ENCODE measurements at places on chromosomes 7 and 10.

DNA sequence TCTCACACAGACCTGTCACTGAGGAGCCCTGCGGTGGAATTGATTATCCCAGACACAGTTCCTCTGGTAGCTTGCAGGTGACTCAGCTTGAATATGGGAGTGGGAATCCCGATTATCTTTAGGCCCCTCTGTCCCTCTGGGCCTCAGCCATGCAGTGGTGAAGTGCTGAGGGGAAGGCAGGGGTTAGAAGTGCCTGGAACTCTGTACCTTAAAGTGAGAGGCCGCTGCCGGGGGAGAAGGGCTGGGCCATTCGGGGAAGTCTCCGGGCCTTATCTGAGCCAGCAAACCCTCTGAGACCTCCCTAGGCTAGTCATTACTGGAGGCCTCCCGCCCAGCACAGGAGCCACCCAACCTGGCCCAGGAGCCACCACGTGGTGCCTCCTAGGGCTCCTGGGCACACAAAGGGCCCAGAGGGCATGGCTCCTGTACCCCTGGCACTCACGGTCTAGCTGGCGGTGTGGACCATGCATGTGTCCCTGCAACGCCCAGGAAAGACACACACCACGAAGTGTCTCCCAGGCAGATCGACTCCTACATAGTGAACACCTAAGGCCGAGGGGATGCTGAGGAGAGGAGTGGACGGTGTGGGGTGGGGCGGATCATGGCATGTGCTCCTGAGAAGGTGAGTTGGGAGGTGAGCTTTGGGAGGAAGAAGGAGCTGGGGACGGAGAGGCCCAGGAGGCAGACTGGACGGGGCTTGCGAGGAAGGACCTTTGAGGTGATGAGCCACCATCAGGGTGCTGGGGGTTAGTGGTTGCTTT lies 56.2 kb downstream of the HK1 start:
- H3K27ac ChIP-seq: peak overlapping the region; percentile 37
- peaks cover 49% of the 10 kb centered on the region for H3K4me1 ChIP-seq
- no peak overlapping the region for H3K4me3 ChIP-seq
- no peaks in the 10 kb centered on the region for H3K36me3 ChIP-seq
- no peak for DNase-seq
- H3K27me3 ChIP-seq: no peaks in the 10 kb centered on the region

- H3K36me3 ChIP-seq: no peaks in the 10 kb centered on the region
- DNase-seq: no peak
- H3K4me1 ChIP-seq: no peaks in the 10 kb centered on the region
Measured at GRCh38 chr7:125670926-125671572, 741.4 kb upstream of the POT1 start.

DNA sequence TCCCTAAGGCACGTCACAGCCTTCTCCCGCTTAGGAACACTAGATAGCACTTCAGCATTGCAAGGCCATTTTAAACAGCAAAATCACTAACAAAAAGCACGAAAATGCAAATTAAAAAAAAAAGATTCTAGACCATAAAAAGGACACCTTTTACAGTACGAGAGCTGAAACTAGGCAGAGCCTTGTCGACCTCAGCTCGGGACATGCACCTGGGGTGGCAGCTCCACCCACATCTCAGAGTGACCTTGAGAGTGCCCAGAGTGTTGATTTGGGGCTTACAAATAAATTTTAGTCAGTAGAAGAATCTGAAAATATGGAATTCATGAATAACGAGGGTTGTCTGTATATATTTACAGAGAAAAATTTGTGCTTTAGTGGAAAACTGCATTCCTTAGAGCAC lies 1.1 kb downstream of the MRPS24 start:
- DNase-seq: no peak
- H3K4me3 ChIP-seq: peak overlapping the region; percentile 87
- peak overlapping the region; percentile 16 for H3K27ac ChIP-seq
- peaks cover 19% of the 10 kb centered on the region for H3K4me1 ChIP-seq
- H3K27me3 ChIP-seq: no peaks in the 10 kb centered on the region

GRCh38 chr7:46979439-46979838 lies 602.5 kb downstream of the TNS3 start:
- H3K36me3 ChIP-seq: no peaks in the 10 kb centered on the region
- no peaks in the 10 kb centered on the region for H3K4me1 ChIP-seq
- DNase-seq: no peak

- no peaks in the 10 kb centered on the region for H3K27me3 ChIP-seq
- H3K36me3 ChIP-seq: peaks cover 13% of the 10 kb centered on the region
- DNase-seq: peak; percentile 89
- peak overlapping the region; percentile 23 for H3K27ac ChIP-seq
- H3K4me1 ChIP-seq: peaks cover 31% of the 10 kb centered on the region
- no peak overlapping the region for H3K4me3 ChIP-seq
Measured at GRCh38 chr10:11986593-11987216, 55.9 kb downstream of the UPF2 start.

GRCh38 chr7:150332852-150333635 lies 8.4 kb downstream of the RARRES2 start:
- H3K36me3 ChIP-seq: no peaks in the 10 kb centered on the region
- no peak overlapping the region for H3K27ac ChIP-seq
- no peaks in the 10 kb centered on the region for H3K27me3 ChIP-seq
- no peak for DNase-seq
- H3K4me1 ChIP-seq: no peaks in the 10 kb centered on the region

- no peaks in the 10 kb centered on the region for H3K36me3 ChIP-seq
- peak; percentile 11 for DNase-seq
Measured at GRCh38 chr7:105662998-105663397, 81.7 kb upstream of the EFCAB10 start.

- H3K27me3 ChIP-seq: no peaks in the 10 kb centered on the region
- no peaks in the 10 kb centered on the region for H3K36me3 ChIP-seq
- DNase-seq: no peak
- H3K4me3 ChIP-seq: no peak overlapping the region
- no peak overlapping the region for H3K27ac ChIP-seq
Measured at GRCh38 chr7:117839507-117839906, 33.7 kb downstream of the CTTNBP2 start.

DNA sequence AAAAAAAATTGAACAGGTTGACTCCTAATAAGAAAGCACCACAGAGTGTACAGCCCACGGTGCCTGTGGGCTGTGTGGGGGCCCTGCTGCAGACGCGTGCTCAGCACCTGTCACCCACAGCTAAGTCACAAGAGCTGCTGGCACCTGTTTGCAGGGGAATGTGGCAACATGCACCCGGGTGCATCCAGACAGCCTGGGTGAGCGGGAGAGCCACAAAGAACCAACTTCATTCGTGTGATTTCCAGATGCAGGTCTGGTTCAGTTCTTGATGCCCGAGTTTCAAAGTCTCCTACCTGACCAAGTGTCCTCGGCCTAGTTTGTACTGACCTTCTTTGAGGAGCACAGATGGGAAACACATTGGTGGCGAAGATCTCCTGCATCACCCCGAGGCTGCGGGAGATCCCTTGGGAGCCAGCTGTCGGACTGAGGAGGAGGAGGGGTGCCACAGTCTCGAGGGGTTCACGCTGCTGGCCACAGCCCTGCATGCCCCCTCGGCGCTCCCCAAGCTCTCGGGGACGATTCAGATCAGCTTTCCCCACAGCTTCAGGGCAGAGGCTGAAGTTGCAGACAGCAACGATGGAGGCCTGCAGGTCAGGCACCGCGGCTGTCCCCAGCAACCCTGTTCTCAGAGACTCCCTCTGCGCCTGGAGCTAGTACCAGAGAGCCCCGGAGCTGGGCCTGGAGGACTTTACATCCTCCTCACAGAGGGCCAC lies 35.3 kb downstream of the AMZ1 start:
- no peak overlapping the region for H3K4me3 ChIP-seq
- H3K4me1 ChIP-seq: no peaks in the 10 kb centered on the region
- no peak overlapping the region for H3K27ac ChIP-seq
- no peaks in the 10 kb centered on the region for H3K27me3 ChIP-seq
- no peaks in the 10 kb centered on the region for H3K36me3 ChIP-seq
- peak; percentile 29 for DNase-seq

DNA sequence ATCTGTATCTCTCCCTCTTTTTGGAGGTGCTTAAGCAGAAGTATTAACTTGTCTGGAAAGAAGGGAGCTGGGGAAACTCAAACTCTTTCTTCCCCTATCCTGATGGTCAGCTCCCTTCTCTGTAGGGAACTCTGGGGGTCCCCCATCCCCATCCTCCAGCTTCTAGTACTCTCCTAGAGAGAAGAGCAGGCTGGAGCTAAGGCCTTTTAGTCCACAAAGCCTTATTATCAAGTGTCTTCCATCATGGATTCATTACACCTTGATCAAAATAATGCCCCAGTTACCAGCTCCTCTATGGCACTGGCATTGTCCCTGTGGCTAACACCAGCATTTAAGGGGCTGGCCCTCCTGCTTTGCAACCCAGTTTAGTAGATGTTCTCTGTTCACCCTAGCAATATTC lies 35.7 kb downstream of the CADPS2 start:
- no peak for DNase-seq
- no peak overlapping the region for H3K27ac ChIP-seq
- no peaks in the 10 kb centered on the region for H3K27me3 ChIP-seq

- H3K27ac ChIP-seq: peak within 1 kb of the TSS; percentile 94
- no peaks in the 10 kb centered on the region for H3K27me3 ChIP-seq
- peak within 1 kb of the TSS; percentile 76 for H3K4me3 ChIP-seq
- H3K4me1 ChIP-seq: peaks cover 46% of the 10 kb centered on the region
- peak; percentile 79 for DNase-seq
Measured at GRCh38 chr7:50304129-50304910, at the start of gene IKZF1. Gene IKZF1, plus strand, starts transcription at chr7:50304716. Its CDS starts 14,346 bp downstream, at chr7:50319062.

DNA sequence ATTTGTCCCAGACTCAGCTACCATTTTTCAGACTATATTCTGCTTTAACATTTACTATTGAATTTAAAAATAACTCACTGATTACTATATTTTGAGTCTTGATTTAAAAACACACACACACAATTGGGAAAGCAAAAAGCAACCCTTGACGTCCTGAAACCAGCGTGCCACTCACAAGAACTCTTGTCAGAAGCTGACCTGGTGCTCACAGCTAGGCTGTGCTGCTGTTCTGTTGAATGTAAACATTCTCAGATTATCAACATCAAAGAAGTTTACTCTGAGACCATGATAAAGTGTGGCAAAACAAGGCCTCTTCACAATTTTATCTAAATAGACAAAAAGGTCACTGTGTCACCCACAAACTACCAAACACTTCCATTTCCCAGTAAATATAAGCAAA lies 62.6 kb upstream of the CACNA2D1 start:
- H3K27me3 ChIP-seq: no peaks in the 10 kb centered on the region
- H3K4me1 ChIP-seq: no peaks in the 10 kb centered on the region
- H3K27ac ChIP-seq: no peak overlapping the region
- DNase-seq: no peak
- no peaks in the 10 kb centered on the region for H3K36me3 ChIP-seq

- H3K27ac ChIP-seq: no peak overlapping the region
- H3K36me3 ChIP-seq: no peaks in the 10 kb centered on the region
- no peak for DNase-seq
- H3K4me3 ChIP-seq: no peak overlapping the region
Measured at GRCh38 chr7:123944395-123944794, 19.4 kb downstream of the SPAM1 start.

GRCh38 chr10:75375838-75376237 lies 25.7 kb downstream of the ZNF503 start:
- no peaks in the 10 kb centered on the region for H3K4me1 ChIP-seq
- H3K36me3 ChIP-seq: no peaks in the 10 kb centered on the region
- DNase-seq: peak; percentile 74
- H3K27me3 ChIP-seq: no peaks in the 10 kb centered on the region
- H3K4me3 ChIP-seq: no peak overlapping the region

GRCh38 chr10:132733926-132734325 lies 52.0 kb downstream of the NKX6-2 start:
- no peak overlapping the region for H3K27ac ChIP-seq
- H3K27me3 ChIP-seq: no peaks in the 10 kb centered on the region
- no peaks in the 10 kb centered on the region for H3K4me1 ChIP-seq
- H3K4me3 ChIP-seq: no peak overlapping the region
- no peak for DNase-seq
- no peaks in the 10 kb centered on the region for H3K36me3 ChIP-seq

- no peak overlapping the region for H3K27ac ChIP-seq
- no peaks in the 10 kb centered on the region for H3K36me3 ChIP-seq
- no peaks in the 10 kb centered on the region for H3K4me1 ChIP-seq
- H3K4me3 ChIP-seq: no peak overlapping the region
Measured at GRCh38 chr7:69246758-69247157, 351.5 kb upstream of the AUTS2 start.

DNA sequence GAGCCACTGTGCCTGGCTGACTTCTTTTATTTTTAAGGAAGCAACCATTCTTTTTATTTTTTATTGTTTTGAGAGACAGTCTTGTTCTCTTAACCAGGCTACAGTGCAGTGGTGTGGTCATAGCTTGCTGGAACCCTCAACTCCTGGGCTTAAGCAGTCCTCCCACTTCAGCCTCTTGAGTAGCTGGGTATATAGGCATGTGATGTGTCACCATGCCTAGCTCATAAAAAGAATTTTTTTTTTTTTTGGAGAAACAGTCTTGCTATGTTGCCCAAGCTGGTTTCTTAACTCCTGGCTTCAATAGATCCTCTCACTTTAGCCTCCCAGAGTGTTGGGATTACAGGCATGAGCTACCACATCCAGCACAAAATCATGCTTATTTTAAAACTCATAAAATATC lies 5.8 kb downstream of the MCU start:
- H3K27me3 ChIP-seq: no peaks in the 10 kb centered on the region
- H3K4me3 ChIP-seq: no peak overlapping the region
- no peak for DNase-seq
- H3K36me3 ChIP-seq: no peaks in the 10 kb centered on the region
- peaks cover 28% of the 10 kb centered on the region for H3K4me1 ChIP-seq

DNA sequence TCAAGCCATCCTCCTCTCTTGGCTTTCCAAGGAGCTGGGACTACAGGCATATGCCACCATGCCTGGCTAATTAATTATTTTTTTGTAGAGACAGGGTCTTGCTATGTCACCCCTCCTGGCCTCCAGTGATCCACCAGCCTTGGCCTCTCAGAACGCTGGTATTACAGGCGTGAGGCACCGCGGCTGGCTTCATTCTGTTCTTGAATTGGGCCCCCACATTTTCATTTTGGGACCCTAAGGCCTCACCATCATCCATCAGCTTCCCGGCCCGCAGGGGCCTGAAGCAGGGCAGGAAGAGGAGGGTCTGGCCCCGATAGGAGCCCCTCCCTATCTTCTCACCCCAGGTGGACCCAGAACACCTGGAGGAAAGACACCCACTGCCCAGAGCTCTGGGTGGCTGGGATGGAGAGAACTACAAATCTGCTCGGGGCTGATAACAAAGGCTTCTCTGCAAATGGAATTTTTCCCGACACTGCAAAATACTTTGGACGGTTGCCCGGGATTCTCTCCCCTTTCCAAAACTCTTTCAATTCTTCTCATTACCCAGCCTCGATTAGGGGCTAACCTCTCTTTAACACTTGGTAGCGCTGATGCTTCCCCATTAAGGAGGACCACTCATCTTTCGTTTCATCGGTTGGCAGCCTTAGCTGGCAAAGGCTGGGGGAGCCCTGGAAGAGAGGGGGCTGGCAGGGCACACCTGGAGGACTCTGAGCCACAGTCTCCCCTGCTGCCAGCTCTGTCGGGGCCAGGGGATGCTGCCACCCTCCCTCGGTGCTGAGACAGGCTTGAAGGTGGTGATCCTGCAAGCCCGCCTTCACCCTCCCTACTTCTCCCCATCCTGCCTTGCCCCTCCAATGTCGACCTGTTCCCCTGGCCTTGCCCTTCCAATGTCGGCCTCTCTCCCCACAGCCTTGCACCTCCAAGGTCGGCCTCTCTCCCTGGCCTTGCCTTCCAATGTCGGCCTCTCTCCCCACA lies 81.0 kb upstream of the GNA12 start:
- H3K27ac ChIP-seq: no peak overlapping the region
- no peak overlapping the region for H3K4me3 ChIP-seq
- no peaks in the 10 kb centered on the region for H3K27me3 ChIP-seq
- H3K36me3 ChIP-seq: peaks cover 13% of the 10 kb centered on the region
